ENCODE measurements at places on chromosomes 2 and 18. TPM values are rescaled to one million over a fixed set of nuclear protein-coding genes. Genes with fewer than 3 reads are reported as not detected.
A peak's percentile ranks its signal among the peaks of the same experiment; 100 is the strongest.

DNA sequence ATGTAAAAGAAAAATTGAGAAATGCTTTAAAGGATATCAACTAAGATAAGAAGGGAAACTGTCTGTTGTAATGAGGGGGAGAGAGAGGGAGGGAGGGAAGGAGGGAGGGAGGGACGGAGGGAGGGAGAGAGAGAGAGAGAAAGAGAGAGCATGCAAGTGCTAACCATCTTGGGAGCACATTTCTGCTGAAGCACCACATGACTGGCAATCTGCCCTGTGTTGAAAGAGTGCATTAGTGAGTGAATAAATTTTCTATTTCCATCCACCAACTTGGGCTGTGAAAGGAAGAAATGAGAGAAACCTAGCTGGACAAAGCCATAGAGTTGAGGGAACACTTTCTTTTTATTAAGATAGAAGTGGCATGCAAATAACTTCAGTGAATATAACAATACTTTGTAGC is 110.7 kb downstream of the TMX3 start:
- DNase-seq: no peak

GRHL1 gene
- total RNA-seq: 2.5 TPM

DNA sequence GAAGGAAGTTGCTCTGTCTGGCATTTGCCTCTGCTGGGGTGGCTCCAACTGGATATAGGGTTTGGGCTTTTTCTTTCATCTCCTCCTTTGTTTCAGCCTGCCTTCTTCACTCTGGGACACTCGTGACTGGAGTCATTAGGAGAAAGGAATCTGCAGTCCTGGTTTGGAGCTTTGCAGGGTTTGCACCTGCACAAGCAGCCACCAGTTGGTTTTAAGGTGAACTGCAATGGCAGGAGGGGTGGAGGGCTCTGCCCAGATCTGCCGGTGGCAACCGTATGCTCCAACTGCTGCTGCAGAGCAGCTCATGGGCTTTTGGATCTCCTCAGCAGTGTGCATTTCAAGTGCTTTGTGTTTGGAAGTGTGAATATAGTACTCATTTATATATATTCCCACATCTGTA is 131.3 kb upstream of the MGAT5 start:
- DNase-seq: no peak

DNA sequence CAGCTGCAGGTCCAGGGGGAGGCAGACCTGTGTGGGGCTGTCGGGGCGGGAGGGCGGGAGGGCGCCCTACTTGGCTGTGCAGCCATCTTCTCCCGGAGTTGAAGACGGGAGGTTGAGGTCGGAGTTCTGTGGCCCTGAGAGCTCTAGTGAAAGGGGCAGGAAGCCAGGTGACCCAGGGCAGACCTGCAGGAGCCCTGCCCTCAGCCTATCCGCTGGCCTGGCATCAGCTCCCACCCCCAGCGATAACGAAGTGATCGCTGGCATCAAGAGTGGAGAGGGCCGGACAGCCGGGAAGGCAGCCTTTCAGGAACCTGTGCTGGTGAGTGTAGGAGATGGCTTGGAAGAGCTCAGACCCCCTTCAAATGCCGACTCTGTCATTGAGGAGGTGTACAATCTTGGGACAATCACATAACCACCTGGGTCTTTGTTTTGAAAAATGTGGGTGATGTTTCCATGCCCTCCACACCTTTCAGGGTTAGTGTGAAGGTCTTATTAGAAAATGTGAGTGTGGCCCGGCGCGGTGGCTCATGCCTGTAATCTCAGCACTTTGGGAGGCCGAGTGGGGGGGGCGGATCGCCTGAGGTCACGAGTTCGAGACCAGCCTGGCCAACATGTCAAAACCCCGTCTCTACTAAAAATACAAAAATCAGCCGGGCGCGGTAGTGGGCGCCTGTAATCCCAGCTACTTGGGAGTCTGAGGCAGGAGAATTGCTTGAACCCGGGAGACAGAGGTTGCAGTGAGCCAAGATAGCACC is 1.3 kb downstream of the ARHGEF4 start:
- DNase-seq: no peak

GRCh38 chr2:70674636-70675430 is 93.2 kb downstream of the ADD2 start:
- DNase-seq: peak; percentile 20

- no peak for DNase-seq
These were observed 26.0 kb downstream of the EIF2AK3 start for GRCh38 chr2:88601286-88601685.

DNA sequence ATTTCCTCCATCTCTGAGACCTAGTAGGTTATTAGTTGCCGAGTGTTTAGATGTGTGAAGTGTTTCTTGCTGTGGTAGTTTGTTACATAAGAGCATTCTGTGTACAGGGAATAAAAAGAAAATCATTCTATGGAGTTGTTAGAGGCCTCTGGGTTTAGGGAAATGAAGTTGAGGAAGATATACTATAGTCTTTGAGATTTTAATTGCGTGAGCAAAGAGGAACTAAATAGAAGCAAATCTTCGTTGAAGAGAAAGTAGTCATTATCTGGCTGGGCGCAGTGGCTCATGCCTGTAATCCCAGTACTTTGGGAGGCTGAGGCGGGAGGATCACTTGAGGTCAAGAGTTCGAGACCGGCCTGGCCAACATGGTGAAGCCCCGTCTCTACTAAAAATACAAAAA is 19.0 kb downstream of the USP39 start:
- no peak for DNase-seq

- DNase-seq: peak; percentile 26
These were observed 8.9 kb upstream of the ANKRD29 start for GRCh38 chr18:23671564-23671963.

DNA sequence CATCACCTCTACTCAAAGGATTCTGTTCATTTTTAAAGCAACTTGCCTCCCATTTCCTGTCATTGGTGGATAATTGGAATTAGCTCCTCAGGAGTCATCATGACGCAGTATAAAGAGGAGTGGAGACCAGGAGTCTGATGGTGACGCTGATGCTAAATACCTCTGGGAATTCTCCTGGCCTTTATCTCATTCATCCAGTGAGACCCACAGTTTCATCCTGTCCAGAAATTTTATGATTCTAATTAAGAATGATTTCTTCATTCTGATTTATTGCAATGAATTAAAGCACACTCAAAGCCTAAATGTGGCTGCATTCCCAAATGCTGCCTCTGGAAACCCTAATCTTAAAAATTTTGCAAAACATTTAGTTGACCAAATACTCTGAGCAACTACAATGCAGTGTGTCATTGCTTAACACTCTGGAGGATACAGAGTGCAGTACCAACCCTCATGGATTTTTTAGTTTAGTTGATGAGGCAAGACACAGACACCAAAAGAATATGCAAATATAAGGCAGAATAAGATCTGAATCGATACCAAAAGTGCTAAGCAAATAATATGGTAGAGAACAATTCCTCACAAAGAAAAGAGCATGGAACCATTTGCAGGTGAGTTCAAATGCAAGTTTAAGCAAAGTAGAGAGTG is 236.2 kb downstream of the ETAA1 start:
- no peak for DNase-seq

DNA sequence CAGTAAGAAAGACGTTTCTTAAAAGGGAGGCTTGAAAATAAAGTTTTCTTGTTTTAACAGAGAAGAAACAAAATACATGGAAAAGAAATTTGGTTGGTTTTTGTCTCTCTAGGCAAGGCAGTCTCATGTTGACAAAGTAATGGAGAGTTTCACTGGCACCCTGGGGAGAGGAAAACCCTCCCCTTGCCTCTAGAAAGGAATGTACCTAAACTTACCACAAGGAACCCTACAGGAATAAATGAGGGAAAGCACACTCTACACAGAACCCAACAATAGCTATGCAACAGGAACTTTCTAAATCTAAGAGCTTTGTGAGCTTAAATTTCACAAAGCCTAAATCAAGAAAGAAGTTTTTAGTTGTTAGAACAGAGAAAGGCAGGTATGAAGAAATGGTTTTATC is 37.0 kb downstream of the FIGN start:
- DNase-seq: no peak

TRIM54 gene
- not detected for total RNA-seq

DNA sequence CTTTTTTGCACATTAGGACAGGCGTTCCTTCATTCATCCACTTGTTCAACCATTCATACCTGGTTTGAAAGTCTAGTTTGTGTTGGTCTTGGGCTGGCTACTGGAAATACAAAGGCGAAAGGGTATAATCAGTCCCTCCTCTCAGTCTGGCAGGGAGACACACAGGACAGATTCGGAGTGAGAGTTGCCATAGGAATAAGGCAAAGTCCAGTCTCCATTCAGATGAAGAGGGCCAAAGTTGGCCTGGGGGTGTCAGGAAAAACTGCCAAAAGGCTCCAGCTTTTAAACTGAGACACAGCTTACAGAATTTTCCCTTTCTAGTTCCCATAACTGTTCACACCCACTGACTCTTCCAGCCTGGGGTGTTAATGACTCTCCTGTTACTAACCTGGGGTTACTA is 96.3 kb upstream of the AQP4 start:
- DNase-seq: no peak

DNA sequence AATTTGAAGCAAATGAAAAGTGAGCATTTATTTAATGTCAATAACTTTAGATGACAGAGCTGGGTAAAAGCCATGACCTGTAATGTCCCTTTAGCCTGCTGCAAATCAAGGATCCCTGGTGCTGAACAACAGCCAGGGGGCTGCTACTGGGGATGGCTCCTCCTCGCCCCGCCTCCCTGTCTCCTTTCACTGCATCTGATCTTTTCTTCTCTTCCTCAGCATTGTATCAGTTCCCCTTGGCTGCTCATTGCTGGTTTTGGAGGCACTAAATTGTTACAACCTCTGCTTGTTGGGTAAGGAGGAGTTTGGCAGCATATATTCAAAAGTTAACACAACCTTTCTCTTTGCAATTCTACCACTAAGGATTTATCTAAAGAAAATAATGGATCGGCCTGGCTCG is 236.3 kb upstream of the ID2 start:
- peak; percentile 8 for DNase-seq

ASB18 gene
- not detected for total RNA-seq

CHST10 gene
- 13.3 TPM for total RNA-seq
